ENCODE measurements at places on chromosomes 4 and X.

GRCh38 chr4:11801466-11802446, 373.1 kb upstream of the HS3ST1 start:
- DNase-seq: no peak

DNA sequence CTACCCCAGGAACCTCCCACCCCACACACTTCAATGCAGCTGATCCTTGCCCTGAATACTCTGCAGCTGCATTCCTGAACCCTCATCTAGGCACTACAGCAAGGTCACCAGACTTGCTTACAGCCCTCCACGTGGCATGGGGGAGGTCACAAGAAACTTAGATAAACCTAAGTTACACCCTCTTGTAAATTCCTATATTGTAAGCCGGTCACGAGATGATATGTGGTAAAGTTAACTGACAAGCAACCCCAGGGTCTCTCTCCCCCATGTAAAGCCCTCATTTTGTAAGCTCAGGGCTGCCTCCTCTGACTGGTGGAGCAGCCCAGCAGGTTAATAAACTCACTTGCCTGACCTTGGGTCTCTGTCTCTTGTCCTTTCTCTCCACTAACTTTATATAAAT, 570.7 kb downstream of the PCDH7 start:
- no peak for DNase-seq

- no peak for DNase-seq
These were observed 88.1 kb upstream of the C1QTNF7 start for GRCh38 chr4:15339737-15340136.

- DNase-seq: peak; percentile 27
These were observed 88.6 kb downstream of the HHIP start for GRCh38 chr4:144734522-144734921.

GRCh38 chr4:78155616-78156105, 98.5 kb downstream of the FRAS1 start:
- no peak for DNase-seq

GRCh38 chr4:99821918-99822503, 5.4 kb downstream of the DAPP1 start:
- DNase-seq: no peak
